ENCODE measurements at places on chromosomes 5 and 9.

- no peak for DNase-seq
Observed at GRCh38 chr9:16131264-16131663, 578.4 kb downstream of the CCDC171 start.

GRCh38 chr5:140175367-140176030 is 511 bp downstream of the CYSTM1 start:
- peak; percentile 94 for DNase-seq

DNA sequence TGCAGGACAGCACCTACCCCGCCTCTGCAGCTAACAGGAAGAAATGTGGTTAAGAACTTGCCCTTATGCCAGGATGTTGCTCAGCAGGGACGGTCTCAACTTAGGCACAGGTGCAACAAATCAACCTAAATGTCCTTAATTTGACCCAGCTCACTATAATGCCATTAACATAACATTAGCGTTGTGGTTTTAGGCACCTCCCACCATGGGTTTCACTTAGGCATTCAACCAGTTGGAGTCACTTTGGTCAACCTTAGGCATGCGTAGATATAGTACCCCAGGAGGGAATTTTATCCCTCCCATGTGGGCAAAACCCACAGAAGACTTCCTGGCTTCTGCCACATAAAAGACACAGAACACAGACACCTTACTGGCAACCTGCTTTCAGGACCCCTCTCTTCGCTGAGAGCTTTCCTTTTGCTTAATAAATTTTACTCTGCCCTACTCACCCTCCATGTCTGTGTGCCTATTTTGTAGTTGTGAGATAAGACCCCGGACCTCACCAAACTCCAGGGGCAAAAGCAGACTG is 8.7 kb upstream of the ERAP1 start:
- no peak for DNase-seq

GRCh38 chr5:82910491-82910890 is 166.7 kb downstream of the TMEM167A start:
- DNase-seq: no peak

DNA sequence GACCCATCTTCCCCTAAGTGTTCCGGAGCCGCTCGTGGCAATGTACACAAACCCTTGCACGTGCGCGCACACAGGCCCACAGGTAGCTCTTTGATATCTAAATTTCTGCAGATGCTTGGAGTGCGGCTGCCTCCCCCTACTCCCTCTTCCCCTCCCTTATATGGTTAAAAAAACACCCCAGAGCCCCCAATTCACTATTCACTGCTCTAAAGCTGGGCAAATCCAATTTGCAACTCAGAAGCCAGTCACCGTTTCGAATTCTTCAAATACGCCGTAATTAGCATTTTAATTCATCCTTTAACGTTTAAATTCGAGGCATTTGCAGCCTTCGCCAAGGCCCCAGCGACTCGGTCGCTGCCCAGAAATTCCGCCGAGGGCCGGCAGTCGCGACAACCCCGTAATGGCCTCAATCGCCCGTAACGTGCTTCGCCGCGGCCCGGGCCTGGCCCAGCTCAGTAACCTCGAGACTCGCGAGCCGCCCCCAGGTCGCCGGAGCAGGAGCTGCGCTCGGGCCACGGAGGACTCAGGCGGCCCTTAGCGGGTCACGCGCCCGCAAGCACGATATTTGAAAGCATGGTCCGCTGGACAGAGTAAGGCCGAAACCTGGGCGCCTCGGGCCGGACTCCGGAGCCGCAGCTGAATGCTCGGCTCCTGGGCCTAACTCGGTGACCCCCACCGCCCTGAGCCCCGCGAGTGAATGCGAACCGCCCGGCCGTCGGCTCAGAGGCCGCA is 1.3 kb downstream of the IRX2 start:
- DNase-seq: no peak
